Suppressor macrophage treated with lipopolysaccharide for 1 hour (primary cell): ENCODE measurements at places on chromosomes 16 and 17.
A peak's percentile ranks its signal among the peaks of the same experiment; 100 is the strongest.

DNA sequence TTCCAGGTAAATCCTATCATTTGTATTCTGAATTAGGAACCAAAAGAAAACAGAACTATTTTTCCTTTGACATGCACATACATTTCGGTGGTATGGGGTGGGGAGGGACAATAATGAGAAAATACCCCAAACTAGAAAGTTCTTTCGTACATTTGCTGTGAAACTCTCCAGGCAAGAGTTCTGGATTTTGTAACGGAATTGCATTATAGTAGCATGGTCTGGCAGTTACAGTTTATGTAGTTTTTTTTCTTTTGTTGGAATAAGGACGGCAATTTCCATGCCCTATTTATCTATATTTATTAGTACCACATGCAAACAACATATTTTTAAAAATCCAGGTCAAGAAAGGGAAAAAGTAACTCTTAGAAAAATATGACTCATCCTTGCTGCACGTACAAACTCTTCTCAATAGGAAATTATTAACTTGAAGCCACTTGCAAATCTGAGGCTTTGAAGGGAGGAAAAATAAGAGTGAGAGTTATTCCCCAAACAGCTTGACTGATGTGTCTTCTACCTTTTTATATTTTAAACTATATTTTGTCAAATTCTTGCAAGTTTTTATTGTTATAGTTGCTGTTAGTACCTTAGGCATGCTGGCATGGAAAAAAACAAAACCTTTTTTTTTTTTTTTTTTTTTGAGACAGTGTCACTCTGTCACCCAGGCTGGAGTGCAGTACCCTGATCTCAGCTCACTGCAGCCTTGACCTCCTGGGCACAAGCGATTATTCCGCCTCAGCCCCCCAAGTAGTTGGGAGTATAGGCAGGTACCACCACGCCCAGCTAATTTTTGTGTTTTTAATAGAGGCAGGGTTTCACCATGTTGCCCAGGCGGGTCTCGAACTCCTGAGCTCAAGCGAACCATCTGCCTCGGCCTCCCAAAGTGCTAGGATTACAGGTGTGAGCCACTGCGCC is 69.3 kb downstream of the WWP2 start:
- DNase-seq = no peak

- peak; percentile 10 for DNase-seq
Observed at GRCh38 chr17:70691150-70691549, 521.8 kb downstream of the KCNJ2 start.

- no peak for DNase-seq
Observed at GRCh38 chr17:72365857-72366414, 245.1 kb downstream of the SOX9 start.

GRCh38 chr17:65023791-65024190 is 32.7 kb downstream of the GNA13 start:
- no peak for DNase-seq

DNA sequence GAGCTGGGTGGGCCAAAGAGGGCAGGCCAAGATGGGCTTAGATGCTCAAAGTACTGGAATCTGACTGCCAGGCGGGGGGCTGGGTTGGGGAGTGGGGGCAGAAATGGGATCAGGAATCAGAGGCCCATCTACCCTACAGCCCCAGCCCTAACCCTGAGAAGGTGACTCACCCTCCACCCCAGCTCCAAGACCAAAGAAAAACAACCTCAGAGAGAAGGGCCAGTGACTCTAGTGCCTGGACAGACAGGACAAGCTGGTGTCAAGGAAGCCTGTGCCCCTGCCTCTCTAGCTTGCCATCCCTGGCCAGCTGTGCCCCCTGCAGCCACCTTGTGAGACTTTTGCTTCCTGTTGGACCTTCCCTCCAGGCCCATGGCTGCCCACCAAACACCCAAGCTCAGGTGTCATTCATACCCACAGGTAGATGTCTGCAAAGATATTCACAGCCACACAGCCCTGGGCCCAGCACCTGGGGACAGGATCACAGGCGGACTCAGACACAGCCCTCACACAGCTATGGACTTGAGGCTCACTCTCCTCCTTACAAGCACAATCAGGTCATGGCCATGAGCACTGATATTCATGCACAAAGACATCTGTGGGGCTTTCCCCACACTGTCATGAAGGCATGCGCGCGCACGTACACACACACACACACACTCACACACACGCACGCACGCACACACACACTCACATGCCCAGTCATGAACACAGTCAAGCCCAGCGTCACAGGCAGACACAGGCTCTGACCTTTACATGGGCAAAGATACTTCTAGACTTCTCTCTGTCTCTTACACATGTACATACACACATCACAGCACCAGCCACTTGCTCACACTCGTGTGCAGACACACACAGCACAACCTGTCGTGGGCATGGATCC is 2.8 kb downstream of the WNT3 start:
- DNase-seq = no peak

DNA sequence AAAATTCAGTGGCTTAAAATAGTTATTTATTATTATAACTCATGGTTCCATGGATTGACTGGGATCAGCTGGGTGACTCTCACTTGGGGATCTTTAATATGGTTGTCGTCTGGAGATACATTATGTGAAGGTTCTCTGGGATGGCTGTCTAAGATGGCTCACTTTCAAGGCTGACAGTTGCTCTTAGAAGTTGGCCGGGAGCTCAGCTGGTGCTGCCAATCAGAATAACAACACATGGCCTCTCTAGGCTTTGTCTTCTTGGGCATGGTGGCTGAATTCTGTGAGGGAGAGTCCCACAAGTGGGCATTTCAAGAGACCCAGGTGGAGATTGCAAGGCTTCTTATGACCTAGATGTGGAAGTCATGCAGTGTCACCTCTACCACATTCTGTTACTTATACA is 269.7 kb downstream of the CA10 start:
- DNase-seq = no peak

DNA sequence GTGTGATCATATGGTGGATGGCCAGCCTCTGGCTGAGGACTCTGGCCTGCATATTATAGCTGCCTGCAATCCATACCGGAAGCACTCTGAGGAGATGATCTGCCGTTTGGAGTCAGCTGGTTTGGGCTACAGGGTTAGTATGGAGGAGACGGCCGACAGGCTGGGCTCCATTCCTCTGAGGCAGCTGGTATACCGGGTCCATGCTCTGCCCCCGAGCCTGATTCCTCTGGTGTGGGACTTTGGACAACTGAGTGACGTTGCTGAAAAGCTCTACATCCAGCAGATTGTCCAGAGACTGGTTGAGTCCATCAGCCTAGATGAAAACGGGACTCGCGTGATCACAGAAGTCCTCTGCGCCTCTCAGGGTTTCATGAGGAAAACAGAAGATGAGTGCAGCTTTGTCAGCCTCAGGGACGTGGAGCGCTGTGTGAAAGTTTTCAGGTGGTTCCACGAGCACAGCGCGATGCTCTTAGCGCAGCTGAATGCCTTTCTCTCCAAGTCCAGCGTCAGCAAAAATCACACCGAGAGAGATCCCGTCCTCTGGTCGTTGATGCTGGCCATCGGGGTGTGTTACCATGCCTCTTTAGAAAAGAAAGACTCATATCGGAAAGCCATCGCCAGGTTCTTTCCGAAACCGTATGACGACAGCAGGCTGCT is 69.0 kb upstream of the ENDOV start:
- DNase-seq = no peak

DNA sequence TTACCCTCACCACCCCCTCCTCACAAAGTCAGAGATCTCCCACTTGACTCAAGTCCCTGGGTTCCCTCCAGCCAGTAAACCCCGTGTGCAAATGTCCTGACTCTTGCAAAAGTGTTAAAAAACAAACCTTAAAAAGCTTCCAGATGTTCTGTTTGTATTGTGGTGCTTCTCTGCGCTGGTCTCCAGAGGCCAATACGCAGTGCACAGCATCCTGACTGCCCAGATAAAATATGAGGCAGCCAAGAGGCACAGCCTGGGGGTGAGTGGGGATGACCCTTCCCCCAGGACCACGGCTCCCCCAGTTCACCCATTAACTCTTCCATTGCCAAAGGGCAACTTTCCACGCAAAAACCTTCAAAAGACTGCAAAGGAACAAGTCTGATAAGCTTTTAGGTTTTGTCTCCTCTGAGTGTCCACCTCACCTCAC is 291.8 kb downstream of the SOX9 start:
- DNase-seq = no peak

DNA sequence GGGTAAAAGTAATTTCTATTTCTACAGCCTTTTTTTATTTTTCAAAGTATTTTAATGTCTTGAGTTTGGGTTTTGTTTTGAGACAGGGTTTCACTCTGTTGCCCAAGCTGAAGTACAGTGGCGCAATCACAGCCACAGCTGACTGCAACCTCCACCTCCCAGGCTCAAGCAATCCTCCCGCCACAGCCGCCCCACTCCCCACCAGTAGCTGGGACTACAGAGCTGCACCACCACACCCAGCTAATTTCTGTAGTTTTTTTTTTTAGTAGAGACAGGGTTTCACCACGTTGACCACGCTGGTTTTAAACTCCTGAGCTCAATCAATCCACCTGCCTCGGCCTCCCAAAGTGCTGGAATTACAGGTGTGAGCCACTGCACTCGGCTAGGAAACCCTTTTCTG is 44.0 kb downstream of the TUBD1 start:
- DNase-seq = peak; percentile 72

GRCh38 chr16:12529582-12529981 is 274.1 kb downstream of the CPPED1 start:
- DNase-seq = peak; percentile 80

- DNase-seq = no peak
Observed at GRCh38 chr17:45046537-45047125, 4.8 kb downstream of the DCAKD start.

GRCh38 chr17:82941021-82942001 is 101.5 kb upstream of the ZNF750 start:
- no peak for DNase-seq

DNA sequence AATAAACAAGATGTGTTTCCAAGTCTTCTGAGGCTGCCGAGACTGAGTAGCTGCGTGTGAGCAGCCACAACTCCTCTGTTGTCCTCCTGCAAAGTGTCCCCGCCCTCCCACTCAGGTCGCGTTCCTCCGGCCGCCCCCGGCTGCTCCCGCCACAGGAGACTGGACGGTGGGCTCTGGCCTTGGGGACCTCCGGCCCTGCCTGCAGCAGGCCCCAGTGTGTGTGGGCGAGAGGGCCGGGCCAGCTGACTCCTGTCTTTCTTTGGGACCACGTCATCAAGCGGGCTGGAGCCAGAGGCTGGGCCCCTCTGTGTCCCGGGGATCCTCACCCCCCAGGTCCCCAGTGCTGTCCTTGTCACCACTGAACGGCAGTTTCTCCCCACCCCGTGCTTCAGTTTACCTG is 175.3 kb downstream of the NPIPB11 start:
- no peak for DNase-seq

DNA sequence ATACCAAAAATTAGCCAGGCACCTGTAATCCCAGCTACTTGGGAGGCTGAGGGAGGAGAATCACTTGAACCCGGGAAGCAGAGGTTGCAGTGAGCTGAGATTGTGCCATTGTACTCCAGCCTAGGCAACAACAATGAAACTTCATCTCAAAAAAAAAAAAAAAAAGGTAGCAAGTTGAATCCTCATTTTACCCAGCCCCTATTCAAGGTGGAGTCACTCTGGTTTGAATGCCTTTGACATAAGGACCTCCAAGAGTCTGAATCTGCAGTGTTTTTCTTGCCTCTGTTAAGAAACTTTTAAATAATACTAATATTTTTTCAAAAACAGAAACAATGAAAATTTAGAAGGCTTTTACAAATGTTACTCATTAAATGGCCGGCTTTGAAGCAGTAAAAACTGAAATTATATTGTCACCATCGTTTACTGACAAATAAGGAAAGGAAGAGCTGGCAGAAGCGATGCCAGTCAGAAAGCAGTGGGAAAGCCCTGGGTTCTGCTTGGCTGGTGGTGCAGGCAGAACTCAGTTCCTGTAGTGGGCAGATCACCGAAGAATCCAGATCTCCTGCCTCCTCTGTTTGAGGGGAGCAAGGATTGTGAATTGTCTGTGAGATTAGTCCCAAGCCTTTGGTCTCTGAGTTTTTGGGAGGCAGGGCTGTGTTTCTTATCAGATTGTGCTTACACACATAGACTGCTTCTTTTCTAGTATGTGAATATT is 99.7 kb upstream of the HAS3 start:
- DNase-seq = no peak

DNA sequence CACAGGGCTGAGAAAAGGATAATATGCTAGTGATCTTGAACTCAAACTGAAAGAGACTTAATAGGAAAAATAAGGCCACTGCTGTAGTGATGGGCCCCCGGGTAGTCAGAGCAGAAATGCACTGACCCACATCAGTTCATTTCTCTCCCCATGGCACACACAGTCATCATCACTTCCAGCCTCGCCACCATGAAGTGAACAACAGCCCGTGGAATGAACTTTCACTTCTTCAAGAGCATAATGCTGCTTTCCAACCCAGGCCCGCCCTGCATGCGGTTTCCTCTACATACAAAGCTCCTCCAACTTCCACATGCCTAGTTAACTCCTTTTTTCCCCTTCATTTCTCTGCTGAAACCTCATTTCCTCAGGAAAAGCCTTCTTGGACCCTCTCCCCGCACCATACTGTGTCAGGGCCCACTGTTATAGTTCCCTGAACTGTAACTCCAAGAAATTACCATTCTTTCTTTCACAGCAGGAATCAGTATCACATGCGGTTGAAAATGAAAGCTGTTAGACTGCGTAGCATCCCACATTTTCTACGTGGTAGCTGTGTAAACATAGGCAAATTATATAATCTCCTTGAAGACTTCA is 65.8 kb upstream of the SMIM36 start:
- peak; percentile 83 for DNase-seq
